ENCODE measurements at places on chromosomes 3 and 15. TPM values are rescaled to one million over a fixed set of nuclear protein-coding genes. Genes with fewer than 3 reads are reported as not detected.

- peak; percentile 57 for DNase-seq
Measured at GRCh38 chr3:171049861-171050444, 23.4 kb upstream of the SLC2A2 start.

DNA sequence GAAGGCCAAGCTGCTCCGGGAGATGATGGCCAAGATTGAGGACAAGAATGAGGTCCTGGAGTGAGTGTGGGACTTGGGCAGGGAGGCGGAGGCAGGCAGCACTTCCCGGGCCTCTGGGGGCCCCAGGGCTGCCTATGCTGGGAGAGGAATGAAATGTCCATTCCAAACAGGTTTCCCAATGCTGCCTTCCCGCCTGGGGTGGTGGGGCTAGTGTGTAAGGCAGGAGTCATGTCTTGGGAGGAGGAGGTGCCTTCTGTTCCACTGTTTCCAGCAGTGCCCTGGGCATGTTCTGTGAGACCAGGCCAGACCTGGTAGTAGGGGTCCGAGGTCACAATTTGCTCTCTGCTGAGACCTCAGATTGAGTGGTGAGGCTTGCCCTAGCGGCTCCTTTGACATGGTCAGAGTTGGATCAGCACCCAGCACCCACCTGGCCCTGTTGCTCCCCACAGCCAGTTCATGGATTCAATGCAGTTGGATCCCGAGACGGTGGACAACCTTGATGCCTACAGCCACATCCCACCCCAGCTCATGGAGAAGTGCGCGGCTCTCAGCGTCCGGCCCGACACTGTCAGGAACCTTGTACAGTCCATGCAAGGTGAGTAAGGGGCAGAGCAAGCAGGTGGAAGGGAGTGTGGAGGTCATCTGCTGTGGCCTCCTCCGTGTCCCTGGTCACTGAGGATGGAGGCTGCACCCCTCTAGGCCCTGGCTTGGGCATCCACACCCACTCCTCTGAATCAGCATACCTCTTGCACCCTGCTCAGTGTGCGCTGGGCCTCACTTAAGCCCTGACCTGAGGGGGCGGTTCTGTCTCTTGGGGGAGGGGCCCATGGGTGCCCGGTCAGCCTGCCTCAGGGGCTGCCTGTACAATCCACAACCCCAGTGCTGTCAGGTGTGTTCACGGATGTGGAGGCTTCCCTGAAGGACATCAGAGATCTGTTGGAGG is 27.3 kb downstream of the PTPN23 start:
- no peak for DNase-seq

- DNase-seq: no peak
Measured at GRCh38 chr15:39298271-39298962, 282.5 kb upstream of the THBS1 start.

DNA sequence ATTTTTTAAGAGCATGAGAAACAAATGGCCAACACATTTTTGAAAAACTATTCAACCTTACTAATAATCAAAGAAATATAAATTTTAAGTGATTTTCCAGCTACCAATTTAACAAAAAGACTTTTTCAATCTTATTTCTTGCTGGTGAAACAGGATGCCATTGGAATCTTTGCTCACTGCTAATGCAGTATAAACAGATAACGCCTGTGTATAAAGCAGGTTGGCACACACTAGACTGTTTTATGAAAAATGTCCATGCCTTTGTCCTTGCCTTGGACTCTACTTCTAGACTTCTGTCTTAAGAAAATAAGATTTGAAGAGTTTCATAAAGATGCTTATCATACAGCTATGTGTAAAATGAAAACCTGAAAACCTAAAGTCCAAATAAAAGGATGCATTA is 5.0 kb upstream of the VGLL4 start:
- DNase-seq: no peak

DNA sequence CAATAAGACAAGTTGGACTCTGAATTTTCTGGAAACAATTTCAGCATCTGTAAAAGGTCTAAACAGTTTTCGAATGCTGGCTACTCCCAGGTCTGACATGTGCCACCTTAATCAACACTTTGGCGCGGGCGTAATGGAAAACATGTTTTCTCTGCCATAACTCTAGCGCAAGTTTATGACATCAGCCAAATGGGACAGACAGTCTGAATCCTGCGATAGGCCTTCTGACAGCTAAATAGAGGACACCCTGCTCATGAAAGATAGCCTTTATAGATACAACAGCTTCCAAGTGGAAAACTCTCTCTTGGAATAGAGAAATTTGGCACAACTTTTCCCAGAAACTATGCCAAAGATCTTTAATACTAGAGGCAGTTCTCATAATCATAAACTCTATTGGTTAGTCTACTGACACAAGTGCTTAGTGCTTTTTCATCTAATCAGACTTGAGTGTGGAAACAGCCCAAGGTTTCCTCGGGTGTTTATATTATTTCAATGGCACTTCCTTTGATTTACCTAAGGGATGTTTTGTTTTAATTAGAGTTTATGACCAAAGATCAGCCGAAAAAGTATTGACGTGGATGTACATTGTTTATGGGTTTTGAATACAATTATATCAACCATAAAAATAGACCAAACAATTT is 120.1 kb upstream of the DPH6 start:
- DNase-seq: no peak

DNA sequence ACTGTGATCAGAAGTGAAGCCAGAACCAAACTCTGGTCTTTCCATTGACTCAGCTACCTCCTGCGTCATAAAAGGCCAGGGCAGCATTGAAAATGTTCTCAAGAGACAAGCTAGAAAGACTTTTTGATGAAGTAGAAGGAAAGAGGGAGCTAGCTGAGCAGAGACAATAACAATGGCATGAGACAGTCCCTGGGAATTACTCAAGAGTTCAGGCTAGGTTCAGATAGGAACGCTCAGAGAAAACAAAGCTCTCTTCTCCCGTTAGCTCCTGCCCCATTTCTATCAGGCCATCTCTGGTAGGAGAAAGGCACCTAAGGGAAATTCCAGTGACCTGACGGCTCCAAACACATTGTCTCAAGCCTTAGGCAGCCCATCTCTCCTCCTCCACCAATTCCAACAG is 7.0 kb upstream of the OXTR start:
- DNase-seq: peak; percentile 96

CHRD gene
- total RNA-seq: 0.09 TPM
